ENCODE measurements at places on chromosomes 11 and 22.
A peak's percentile ranks its signal among the peaks of the same experiment; 100 is the strongest.

DNA sequence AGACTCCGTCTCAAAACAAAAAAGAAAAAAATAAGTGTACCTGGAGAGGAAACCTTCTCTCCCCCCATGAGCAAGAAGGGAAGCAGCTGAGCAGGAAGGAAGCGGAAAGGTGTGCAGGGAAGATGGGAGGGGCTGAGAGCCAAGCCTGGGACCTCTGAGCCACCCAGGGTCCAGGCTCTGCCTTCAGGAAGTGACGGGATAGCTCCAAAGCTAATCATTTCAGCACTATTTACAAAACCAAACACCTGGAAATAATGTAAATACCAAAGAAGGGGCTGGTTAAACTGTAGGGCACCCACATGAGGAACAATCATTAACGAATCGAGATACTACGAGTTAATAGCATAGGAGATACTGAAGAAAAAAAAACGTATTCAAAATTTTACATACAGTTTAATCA is 27.9 kb downstream of the ARRB1 start:
- DNase-seq = no peak

DNA sequence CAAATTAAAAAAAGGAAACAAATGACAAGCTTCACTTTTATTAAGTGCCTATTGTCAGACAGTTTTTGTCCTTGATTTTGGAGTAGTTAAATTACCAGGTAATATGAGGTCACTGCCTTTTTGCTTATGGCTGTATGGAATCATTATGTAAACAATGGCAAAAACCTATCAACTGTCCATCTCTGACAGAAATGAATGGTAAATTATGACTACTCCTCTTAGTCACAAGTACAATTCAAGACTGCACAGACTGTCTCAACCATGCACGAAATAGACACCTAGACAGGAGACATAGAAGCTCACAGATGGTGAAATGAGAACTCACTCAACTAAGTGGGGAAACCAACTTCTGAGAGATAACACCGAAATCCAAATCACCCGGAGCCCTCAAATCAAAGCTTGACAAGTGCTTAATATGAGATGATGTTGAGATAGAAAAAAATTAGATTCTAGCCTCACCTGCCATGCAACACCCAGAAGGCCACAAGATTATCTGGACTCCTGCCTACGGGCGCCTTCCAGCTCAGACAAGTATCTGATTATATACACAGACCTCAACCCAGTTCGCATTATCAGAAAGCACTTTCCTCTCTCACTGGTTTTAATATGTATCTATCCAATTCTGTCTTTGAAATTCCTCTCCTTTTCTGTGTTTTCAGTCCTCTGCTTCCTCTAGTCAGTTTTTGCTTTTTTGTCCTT is 199.3 kb downstream of the CADM1 start:
- no peak for DNase-seq

DNA sequence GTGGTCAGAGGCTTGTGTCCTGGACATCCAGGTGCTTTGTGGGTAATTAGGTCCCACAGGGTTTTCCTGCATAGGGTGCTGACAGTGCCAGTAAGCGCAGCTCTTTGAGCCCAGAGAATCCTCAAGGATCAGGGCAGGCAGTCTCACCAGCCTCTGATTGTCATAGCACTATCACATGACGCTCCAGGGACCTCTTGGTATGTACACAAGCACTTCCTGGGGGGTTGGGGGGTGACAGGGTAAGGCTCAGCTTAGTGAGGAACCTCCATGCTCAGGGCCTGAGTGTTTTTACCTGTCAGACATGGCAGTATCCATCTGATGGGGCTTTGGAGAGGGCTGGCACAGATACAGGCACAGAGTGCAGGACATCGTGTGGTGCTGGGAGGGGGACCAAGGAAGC is 27.9 kb upstream of the SUSD2 start:
- DNase-seq = no peak

DNA sequence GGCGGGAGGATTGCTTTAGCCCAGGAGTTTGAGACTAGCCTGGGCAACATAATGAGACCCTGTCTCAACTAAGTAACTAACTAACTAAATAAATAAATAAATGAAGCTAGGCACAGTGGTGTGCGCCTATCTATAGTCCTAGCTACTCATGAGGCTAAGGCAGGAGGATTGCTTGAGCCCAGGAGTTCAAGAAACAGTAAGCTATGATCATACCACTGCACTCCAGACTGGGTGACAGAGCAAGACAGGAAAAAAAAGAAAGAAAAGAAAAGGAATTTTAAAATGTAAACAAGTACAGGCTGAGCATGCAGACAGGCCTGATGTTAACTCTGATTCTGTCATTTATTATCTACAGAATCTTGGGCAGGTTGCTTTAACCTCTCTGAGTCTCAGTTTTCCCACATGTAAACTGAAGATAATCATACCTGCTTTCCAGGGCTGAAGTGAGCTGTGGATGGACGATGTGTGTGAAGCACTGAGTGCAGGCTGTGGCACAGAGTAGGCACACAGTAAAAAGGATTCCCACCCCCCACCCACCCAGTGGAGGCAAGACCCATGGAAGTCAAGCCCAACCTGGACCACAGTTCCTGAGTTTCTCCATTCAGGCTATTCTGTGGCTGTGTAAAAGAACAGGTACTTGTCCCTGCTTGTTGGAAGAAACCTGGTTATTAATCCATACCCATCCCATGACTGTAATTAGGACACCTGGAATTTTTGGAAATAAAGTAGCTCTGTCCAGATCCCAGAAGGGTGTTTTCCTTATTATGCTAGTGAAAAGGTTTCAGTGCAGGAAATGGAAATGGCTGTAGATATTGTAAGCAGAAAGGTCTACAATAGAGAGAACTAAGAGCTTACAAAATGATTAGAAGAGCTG is 18.7 kb upstream of the SCUBE2 start:
- no peak for DNase-seq

DNA sequence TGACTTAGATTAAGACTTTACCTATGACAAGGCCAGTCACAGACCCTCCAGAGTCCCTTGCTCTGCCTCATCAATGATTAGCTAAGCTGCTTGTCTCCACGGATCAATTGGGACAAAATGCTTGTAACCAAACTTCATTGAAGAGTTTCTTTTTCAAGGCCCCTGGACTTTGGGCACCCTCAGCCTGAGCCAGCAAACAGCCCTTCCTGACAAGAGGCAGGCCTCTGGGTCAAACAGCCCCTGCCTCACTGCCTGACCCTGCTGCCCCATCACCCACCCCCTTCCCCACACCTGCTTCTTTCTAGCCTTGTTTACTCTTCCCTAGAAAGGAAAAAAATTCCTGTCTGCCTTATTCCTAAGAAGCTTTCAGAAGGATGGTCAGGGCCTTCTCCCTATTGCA is 26.3 kb upstream of the CDON start:
- DNase-seq = no peak

- DNase-seq = no peak
Measured at GRCh38 chr11:2673250-2673610, 26.6 kb downstream of the KCNQ1OT1 start.

- DNase-seq = peak; percentile 29
Measured at GRCh38 chr11:12581923-12582322, 92.3 kb upstream of the TEAD1 start.

DNA sequence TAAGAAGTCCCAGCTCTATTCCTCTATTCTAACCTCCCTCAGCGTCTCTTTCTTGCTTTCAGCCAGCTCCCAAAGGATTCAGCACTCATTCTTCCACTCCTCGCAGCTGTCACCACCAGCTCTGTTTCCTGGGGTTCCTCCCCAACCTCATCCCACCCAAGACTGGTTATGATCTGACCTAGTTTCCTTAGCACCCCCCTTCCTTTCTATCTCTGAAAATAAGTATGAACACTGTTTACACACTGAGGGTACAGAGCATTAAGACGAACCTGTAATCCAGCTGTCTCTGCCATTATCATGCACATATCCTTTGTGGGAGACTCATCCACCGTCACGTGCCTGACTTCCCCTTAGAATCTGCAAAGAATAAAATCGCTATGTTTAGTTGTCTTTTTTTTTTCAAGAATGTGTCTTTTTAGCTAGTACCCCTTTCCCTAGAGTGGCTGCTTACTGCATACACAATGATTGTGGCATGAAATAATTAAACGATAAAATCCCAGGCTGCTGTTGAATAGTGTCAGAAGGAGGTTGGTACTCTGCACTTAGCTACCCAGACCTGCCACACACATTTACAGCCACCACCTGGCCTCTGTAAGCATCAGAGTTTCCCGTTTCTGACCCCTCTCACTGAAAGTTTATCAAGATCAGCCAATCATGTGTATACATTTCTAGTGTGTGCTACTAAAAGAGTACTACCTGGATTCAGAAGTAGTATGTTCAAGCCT is 26.9 kb upstream of the CSTF3 start:
- no peak for DNase-seq

DNA sequence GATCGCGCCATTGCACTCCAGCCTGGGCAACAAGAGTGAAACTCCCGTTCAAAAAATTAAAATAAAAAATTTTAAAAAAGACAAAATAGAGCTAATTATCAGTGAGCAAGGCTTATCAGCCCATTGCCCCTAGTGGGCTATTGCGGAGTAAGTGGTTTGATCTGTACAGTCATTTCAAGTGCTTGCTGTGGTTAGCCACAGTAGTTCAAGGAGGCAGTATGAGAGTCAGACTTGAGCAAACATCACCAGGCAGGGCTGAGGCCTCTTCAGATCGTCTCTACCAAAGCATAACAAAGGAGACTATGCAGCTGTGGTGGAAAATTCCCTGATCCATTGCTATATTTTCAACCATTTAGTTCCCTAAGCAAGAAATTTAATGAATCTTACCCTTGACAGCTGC is 4.3 kb upstream of the SBF2 start:
- no peak for DNase-seq

DNA sequence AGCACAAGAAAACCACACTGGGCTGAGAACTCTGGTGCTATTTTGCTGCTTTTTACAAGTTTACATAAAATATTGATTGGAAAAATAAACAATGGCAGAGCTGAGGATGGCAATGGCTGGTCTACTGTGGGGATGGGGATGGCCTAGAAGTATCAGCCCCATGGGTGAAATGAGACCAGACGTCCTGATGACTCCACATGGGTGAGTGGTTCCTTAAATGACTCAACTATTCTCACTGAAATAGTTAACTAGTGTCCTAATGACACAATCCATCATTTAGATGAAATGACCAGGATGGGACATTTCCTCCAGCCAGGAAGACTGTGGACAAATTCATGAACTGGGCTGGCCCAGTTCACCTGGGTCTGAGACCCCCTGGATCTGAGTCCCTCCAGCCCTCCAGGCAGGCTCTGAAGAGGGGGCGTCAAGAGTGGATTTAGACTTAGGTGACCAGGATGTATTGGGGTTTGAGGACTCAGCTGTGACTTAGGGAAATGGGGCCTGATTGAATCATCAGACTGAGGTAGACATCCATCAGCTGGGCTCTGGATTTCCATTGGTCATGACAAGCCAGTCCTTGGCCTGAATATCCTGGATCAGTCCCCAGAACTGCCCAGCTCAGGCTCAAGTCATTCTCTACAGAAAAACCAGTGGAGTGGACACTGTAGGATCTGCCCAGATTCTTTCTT is 98.2 kb upstream of the IGLL5 start:
- DNase-seq = no peak

DNA sequence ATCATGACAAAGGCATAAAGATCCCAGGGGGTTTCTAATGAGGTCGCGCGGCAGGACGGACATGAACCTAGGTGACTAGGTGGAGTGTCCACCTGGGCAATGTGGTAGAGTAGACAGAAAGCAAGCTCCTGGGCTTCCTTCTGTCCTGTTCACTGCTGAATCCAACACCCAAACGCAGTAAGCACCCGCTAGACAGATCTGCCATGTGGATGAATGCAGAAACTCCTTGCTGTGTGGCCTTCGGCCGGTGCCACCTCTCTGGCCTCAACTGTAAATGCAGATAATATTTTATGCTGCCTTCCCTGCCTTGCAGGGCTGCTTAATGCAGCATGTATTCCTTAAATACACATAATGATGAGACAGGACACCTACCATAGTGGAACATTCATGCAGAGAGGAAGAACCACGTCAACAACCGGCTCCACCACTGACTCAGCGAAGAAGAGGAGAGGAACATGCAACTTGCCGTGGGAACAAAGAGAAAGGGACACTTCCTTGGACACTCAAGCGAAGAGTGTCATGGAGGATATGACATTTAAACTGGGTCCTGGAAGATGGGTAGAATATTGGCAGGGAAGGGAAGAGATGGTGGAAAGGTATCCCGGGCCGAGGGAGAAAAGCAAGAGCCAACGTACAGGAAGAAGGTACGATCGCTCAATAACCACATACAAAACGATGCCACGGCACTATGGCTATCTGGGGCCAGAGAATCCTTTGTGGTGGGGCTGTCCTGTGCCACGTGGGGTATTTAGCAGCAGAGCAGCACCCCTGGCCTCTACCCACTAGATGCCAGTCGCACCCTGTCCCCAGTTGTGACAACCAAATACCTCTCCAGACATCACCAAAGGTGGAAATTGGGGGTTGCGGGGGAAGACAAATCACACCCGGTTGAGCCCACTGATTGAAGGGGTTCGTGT is 30.8 kb downstream of the MYH9 start:
- no peak for DNase-seq

DNA sequence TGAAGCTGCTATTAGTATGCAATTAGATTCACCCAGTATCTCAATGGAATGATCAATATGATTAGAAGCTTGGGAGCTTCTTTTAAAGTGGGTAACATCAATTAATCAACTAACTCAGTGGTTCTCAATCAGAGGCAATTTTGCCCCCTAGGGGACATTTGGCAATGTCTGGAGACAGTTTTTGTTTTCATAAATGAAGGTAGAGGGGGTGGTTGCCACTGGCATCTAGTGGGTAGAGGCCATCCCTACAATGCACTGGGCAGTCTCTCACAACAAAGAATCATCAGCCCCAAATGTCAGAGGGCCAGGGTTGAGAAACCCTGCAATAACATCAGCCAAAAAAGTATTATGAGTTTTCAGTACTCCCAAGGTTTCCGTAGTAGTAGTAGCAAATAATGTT is 5.9 kb upstream of the AMOTL1 start:
- DNase-seq = no peak

- DNase-seq = peak; percentile 7
Measured at GRCh38 chr22:34102633-34103032, 182.4 kb upstream of the LARGE1 start.

GRCh38 chr22:50313600-50313999 is 6.2 kb upstream of the PLXNB2 start:
- DNase-seq = no peak

DNA sequence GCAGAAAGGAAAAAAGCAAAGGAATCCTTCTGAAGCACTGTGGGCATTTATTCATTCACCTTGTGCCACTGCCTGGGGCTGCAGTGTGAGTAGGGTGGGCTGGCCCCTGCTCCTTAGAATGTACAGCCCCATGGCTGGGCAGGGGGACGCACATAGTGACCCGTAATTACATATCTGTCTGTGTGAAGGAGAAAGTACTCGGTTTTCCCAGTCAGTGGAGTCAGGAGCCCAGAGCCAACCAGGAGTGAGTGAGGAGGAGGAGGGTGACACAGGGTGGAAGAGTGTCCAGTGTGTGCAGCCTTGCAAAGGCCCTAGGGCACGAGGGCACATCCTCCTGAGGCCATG is 91.9 kb downstream of the CDKN1C start:
- DNase-seq = no peak

- no peak for DNase-seq
Measured at GRCh38 chr11:69525516-69526452, 44.3 kb downstream of the LINC01488 start.

- DNase-seq = no peak
Measured at GRCh38 chr22:46040471-46041465, 63.8 kb upstream of the WNT7B start.

- DNase-seq = no peak
Measured at GRCh38 chr11:77501758-77502157, 27.9 kb upstream of the PAK1 start.

GRCh38 chr22:30371981-30372380 is 15.2 kb downstream of the CCDC157 start:
- no peak for DNase-seq

All from LoVo (cell line).